ENCODE measurements at places on chromosomes 7 and 10. TPM values are rescaled to one million over a fixed set of nuclear protein-coding genes. Genes with fewer than 3 reads are reported as not detected.

- H3K27ac ChIP-seq = no peak overlapping the region
- peaks cover 6% of the 10 kb centered on the region for H3K36me3 ChIP-seq
Measured at GRCh38 chr7:102220960-102221800, 65.5 kb upstream of the SH2B2 start.

- H3K27ac ChIP-seq = no peak overlapping the region
- H3K36me3 ChIP-seq = no peaks in the 10 kb centered on the region
- H3K4me3 ChIP-seq = no peak overlapping the region
- H3K4me1 ChIP-seq = no peaks in the 10 kb centered on the region
- H3K27me3 ChIP-seq = no peaks in the 10 kb centered on the region
Measured at GRCh38 chr10:43728425-43728824, 79.7 kb upstream of the ZNF32 start.

- no peaks in the 10 kb centered on the region for H3K4me1 ChIP-seq
- no peak overlapping the region for H3K27ac ChIP-seq
- H3K36me3 ChIP-seq = no peaks in the 10 kb centered on the region
- peak; percentile 47 for DNase-seq
Measured at GRCh38 chr7:158244873-158245723, 342.5 kb downstream of the PTPRN2 start.

GRCh38 chr7:139585042-139585441 lies 61.6 kb downstream of the CLEC2L start:
- H3K27ac ChIP-seq = no peak overlapping the region
- no peak overlapping the region for H3K4me3 ChIP-seq
- DNase-seq = no peak

DNA sequence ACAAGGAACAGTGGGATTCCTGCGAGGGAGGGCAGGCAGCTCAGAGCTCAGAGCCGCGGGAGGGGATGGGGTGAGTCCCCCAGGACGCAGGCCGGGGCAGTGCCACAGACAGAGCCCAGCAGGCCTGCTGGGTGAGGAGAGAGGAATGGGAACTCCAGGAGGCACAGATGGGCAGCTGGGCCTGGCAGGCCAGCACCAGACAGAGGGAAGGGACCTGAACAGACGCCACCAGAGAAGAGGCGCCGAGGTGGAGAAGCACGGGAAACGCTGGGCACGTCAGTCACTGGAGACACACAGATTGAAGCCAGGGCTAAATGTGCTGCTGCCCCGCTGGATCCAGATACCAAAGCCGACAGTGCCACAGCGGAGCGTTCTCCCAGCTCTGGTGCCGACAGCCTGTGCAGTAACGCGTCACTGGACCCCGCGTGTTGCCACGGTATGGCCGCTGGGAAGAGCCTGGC lies 225.8 kb downstream of the MAD1L1 start:
- no peak overlapping the region for H3K27ac ChIP-seq
- H3K36me3 ChIP-seq = no peaks in the 10 kb centered on the region
- no peaks in the 10 kb centered on the region for H3K27me3 ChIP-seq

DNA sequence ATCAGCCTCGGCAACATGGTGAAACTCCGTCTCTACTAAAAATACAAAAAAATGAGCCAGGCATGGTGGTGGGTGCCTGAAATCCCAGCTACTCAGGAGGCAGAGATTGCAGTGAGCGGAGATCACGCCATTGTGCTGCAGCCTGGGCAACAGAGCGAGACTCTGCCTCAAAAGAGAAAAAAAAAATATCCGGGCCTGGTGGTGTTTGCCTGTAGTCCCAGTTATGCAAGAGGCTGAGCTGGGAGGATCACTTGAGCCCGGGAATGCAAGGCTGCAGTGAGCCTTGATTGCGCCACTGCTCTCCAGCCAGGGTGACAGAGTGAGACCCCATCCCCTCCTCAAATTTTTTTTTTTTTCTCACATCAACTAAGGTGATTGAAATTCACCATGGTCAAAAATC lies 42.8 kb downstream of the CDC123 start:
- DNase-seq = no peak
- peaks cover 27% of the 10 kb centered on the region for H3K4me1 ChIP-seq
- H3K4me3 ChIP-seq = no peak overlapping the region
- no peaks in the 10 kb centered on the region for H3K27me3 ChIP-seq
- no peak overlapping the region for H3K27ac ChIP-seq

The GNGT1 gene
- not detected for total RNA-seq

The KCP gene
- total RNA-seq = 1.3 TPM
